ENCODE measurements at places on chromosomes 2 and 18. TPM values are rescaled to one million over a fixed set of nuclear protein-coding genes. Genes with fewer than 3 reads are reported as not detected.

The STRN gene
- 11.9 TPM for total RNA-seq

The AAMP gene
- total RNA-seq = 79.9 TPM

The CDC42EP3 gene
- total RNA-seq = 2.5 TPM

DNA sequence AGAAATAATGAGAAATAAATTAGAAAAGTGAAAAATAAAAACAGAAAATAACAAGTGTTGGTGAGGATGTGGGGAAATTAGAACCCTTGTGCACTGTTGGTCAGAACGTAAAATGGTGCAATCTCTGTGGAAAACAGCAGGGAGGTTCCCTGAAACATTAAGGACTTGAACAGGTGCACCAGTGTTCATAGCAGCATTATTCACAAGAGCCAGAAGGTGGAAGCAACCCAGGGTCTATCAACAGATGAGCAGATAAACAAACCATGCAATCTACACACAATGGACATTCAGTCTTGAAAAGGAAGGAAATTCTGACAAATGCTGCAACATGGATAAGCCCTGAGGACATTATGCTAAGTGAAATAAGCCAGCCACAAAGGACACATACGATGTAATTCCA is 58.2 kb upstream of the TFCP2L1 start:
- no peak overlapping the region for H3K4me3 ChIP-seq
- peaks cover 65% of the 10 kb centered on the region for H3K36me3 ChIP-seq
- H3K27me3 ChIP-seq = no peaks in the 10 kb centered on the region
- no peak for DNase-seq

DNA sequence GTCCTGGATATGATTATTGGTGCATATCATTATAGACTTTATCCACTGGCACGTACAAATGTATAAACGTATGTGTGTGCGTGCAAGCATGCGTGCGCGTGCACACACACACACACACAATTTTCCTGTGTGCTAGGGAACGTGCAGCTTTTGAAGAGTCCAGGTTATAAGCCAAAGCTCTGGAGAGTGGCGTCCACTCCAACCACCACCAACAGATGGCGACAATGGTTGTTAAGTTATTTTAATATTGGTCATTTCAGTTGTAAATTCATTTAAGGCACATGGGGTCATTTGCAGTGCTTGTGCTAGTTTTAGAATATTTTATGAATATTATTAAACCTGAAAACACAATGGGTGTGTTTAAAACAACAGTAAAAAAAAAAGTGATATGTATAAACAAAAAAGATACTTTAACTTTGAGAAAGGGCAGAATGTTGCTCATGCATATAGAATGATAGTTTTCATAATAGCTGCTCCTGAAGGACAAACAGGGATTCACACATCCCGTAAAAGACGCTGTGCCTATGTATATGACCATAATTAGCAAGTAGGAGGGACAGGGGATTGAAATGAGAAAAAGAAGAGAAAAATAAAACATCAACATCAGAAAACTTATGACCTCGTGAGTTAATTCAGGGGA is 124.2 kb upstream of the ITGB6 start:
- H3K4me3 ChIP-seq = no peak overlapping the region
- DNase-seq = peak; percentile 56
- no peak overlapping the region for H3K27ac ChIP-seq

GRCh38 chr2:186827862-186828492 is 21.0 kb downstream of the ZSWIM2 start:
- no peak for DNase-seq
- H3K4me3 ChIP-seq = no peak overlapping the region
- H3K27ac ChIP-seq = no peak overlapping the region
- no peaks in the 10 kb centered on the region for H3K36me3 ChIP-seq

DNA sequence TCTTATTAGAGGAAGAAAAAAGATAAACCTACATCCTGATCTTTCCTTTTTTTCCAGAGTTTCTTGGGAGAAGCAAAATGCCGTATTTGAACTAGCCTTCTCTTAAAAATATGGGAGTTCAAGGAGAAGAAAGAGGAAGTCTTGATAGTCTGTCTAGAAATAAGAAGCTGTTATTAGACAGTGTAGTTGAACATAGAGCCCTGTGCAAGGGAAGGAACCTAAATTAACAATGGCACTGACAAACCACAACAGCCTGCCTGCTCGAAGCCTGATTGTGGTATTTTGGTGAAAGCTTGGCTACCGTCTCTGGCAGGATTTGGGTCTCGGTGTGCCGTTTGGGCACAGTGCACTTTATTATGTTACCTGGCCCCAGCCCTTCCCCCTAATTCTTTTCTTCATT is 17.1 kb downstream of the SMARCAL1 start:
- H3K27ac ChIP-seq = no peak overlapping the region
- DNase-seq = no peak
- H3K36me3 ChIP-seq = peaks cover 56% of the 10 kb centered on the region
- no peaks in the 10 kb centered on the region for H3K27me3 ChIP-seq
- no peaks in the 10 kb centered on the region for H3K4me1 ChIP-seq
- no peak overlapping the region for H3K4me3 ChIP-seq

GRCh38 chr18:63003899-63004298 is 288.6 kb downstream of the PHLPP1 start:
- no peak for DNase-seq
- no peaks in the 10 kb centered on the region for H3K4me1 ChIP-seq
- no peaks in the 10 kb centered on the region for H3K36me3 ChIP-seq
- no peaks in the 10 kb centered on the region for H3K27me3 ChIP-seq
- H3K4me3 ChIP-seq = no peak overlapping the region

DNA sequence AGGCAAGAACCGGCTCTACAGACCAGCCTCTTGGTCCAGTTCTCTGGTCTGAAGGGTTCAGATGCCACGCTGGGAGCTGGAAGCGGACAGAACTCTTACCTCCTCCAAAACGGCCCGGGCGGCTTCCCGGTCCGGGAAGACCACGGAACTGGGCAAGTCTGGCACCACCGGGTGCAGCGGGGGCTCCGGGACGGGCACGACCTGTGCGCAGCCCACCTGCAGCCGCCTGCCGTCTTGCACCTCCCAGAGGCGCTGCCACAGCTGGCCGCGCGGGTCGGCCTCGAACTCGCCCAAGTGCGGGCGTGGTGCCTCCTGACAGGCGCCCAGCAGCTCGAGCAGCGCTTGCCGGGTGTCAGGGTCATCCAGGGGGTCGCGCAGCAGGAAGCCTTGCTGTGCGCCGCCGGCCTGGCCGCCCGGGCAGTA is 773 bp downstream of the CMPK2 start:
- H3K27ac ChIP-seq = no peak overlapping the region
- H3K4me3 ChIP-seq = no peak overlapping the region
- peaks cover 9% of the 10 kb centered on the region for H3K36me3 ChIP-seq
- peak; percentile 76 for DNase-seq
- peaks cover 18% of the 10 kb centered on the region for H3K4me1 ChIP-seq
- no peaks in the 10 kb centered on the region for H3K27me3 ChIP-seq

DNA sequence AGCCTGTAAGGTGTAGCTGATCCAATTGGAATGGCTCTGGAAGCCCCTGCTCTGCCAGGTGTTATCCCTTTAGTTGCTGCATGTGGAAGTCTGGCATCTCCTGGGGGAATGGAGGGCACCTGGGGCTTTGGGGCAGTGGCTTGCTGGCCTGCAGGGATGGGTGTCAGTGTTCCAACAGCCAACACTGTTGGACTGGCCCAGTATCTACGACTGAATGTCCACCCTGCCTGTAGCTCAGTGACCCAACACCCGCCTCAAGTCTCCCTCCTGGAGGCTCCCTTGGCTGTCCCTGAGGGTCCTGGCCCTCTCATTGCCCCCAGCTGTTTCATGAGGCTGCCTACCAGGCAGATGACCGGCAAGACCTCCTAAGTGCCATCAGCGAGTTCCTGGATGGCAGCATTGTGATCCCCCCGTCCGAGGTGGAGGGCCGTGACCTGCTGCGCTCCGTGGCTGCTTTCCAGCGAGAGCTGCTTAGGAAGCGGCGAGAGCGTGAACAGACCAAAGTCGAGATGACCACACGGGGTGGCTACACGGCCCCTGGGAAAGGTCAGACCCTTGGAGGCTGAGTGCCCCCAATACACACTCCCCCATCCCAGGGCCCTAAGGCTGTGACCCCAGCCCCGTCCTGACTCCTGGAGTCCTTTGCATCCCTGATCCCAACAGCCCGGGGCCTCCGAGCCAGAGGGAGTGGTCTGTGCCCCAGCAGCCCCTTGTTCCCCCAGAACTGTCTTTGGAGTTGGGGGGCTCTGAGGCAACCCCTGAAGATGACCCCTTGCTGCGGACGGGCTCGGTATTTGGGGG is 7.7 kb downstream of the SLC4A3 start:
- H3K4me3 ChIP-seq = no peak overlapping the region
- no peaks in the 10 kb centered on the region for H3K4me1 ChIP-seq
- no peak overlapping the region for H3K27ac ChIP-seq

- no peak for DNase-seq
- no peak overlapping the region for H3K27ac ChIP-seq
- H3K4me3 ChIP-seq = no peak overlapping the region
These were observed 73.1 kb downstream of the FTCDNL1 start for GRCh38 chr2:199777916-199778315.

- H3K27ac ChIP-seq = no peak overlapping the region
- no peaks in the 10 kb centered on the region for H3K36me3 ChIP-seq
- no peaks in the 10 kb centered on the region for H3K27me3 ChIP-seq
These were observed 19.3 kb upstream of the TMEM18 start for GRCh38 chr2:696463-696862.

- H3K4me3 ChIP-seq = no peak overlapping the region
- no peaks in the 10 kb centered on the region for H3K27me3 ChIP-seq
- no peaks in the 10 kb centered on the region for H3K36me3 ChIP-seq
- H3K27ac ChIP-seq = no peak overlapping the region
- no peaks in the 10 kb centered on the region for H3K4me1 ChIP-seq
- no peak for DNase-seq
These were observed 9.0 kb upstream of the DSEL start for GRCh38 chr18:67525328-67526099.

DNA sequence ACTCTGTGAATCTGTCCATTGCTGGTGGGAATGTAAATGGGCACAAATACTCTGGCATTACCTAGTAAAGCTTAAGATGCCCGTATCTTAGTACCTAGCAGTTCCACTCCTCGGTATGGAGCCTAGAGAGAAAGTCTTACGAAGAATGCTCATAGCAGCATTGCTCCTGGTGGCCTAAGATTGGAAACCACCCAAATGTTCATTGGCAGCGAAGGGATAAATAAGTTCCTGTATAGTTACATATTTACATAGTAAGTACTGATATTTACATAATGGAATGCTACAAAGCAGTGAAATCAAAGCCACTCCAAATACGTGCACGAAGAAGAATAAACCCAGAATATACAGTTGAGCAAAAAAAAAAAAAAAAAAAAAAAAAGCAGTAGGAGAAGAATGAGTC is 46.7 kb upstream of the PDIA6 start:
- H3K4me1 ChIP-seq = no peaks in the 10 kb centered on the region
- DNase-seq = no peak
- no peaks in the 10 kb centered on the region for H3K36me3 ChIP-seq
- H3K27ac ChIP-seq = no peak overlapping the region

DNA sequence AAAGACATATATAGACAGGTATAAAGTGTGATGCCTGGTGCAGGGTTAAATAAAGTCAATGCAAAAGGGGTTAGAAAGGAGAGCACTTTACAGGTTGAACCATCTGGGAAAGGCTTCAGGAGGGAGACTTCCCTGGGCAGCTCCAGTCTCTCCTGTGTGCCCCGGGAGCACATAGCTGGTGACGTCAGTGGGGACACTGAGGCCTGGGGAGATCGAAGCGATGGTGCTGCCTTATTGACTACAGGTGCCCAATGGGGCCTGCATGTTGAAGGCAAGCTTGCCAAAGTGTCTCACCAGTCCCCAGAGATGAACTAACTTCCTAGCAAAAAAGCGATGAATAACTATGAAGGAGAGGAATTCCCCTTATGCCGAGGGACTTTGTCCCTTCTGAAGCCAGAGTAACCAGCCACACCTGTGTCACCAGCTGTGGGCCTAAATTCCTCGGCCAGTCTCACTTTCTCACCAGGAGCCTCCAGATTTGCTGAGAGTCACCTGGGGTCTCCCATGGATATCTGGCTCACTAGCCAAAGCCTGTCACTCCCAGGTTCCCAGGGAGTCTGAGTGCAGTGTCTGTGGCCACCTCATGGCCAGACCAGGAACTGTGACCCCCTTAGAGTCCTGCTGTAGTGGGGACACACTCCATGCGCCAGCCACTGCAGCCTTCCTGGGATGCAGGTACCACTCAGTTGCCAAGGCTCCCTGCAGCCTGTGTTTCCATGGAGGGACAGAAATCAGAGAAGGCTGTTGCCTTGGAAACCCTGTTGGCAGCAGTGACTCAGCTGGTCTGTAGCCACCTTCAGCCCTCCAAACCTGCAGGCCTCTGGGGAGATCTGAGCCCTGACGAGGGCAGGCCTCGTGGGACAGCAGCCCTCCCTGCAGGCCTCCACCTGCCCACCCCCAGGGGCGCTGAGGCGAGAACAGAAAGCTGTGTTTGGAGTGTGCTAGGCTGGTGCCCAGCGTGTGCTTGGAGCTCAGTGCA is 128.7 kb downstream of the CTIF start:
- H3K4me1 ChIP-seq = peaks cover 36% of the 10 kb centered on the region
- no peaks in the 10 kb centered on the region for H3K27me3 ChIP-seq
- H3K27ac ChIP-seq = no peak overlapping the region
- DNase-seq = no peak

DNA sequence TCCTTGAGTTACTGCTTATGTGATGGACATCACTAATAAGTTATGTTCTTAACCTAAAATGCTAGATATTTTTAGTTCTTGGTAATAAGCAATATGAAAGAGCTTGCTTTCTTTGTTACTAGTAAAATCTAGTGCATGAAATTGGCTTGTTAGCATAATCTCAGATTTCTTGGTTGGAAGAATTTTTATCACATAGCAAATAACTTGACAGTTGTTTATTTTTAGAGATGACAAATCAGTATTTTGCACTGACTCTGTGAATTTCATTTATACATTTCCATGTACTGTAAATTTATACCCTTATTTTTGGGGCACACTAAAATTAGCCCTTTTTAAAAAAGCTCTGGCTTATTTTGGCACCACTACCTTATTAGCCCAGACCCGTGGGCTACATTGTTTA is 45.6 kb downstream of the LCLAT1 start:
- no peak overlapping the region for H3K27ac ChIP-seq
- no peaks in the 10 kb centered on the region for H3K27me3 ChIP-seq
- no peak overlapping the region for H3K4me3 ChIP-seq

DNA sequence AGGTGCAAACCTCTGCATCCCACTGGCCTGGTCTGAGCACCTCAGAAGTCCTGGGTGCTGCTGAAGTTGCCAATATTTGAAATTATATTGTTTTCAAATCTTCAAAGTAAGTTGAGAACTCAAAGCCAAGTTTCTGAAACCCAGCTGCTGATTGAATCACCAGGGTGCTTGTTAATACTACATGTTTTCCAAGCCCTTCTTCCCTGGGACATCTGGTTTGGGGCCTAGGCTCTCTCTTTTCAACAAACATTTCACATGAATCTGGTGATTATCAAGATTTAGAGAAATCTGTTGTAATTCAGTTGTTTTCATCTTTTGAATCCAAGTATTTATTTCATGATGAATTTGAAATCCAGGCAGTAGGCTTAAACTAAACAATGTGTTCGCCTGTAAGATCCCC is 24.4 kb downstream of the MLPH start:
- no peaks in the 10 kb centered on the region for H3K36me3 ChIP-seq
- DNase-seq = no peak
- H3K4me3 ChIP-seq = no peak overlapping the region
- H3K4me1 ChIP-seq = peaks cover 5% of the 10 kb centered on the region
- no peak overlapping the region for H3K27ac ChIP-seq

GRCh38 chr2:177340158-177340557 is 52.4 kb upstream of the AGPS start:
- no peaks in the 10 kb centered on the region for H3K27me3 ChIP-seq
- H3K4me1 ChIP-seq = no peaks in the 10 kb centered on the region
- no peak overlapping the region for H3K27ac ChIP-seq
- no peak for DNase-seq
- no peak overlapping the region for H3K4me3 ChIP-seq
- H3K36me3 ChIP-seq = no peaks in the 10 kb centered on the region

Data from liver (tissue), 10 donors.